CD4-positive, alpha-beta T cell treated with Interleukin-15 for 1 hour (primary cell): ENCODE measurements at places on chromosomes 4 and X.

GRCh38 chr4:85499573-85499972, 24.6 kb downstream of the ARHGAP24 start:
- DNase-seq = no peak

DNA sequence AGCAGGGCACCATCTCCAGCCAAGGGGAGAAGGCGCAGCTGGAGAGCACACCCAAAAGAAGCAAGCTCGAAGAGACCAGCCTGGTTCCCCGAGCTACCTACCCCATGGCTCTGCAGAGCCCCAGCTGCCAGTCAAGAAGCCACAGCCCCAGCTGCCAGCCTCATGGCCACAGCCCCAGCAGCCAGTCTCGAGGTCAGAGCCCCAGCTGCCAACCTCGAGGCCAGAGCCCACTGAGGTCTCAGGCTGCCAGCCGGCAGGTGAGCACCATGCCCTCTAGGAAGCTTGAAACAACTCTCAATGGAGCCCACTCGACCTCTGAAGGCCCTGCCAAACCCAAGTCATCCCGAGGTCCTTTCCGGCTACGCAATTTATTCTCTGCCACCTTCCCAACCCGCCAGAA, 27.0 kb upstream of the PRPS1 start:
- no peak for DNase-seq

DNA sequence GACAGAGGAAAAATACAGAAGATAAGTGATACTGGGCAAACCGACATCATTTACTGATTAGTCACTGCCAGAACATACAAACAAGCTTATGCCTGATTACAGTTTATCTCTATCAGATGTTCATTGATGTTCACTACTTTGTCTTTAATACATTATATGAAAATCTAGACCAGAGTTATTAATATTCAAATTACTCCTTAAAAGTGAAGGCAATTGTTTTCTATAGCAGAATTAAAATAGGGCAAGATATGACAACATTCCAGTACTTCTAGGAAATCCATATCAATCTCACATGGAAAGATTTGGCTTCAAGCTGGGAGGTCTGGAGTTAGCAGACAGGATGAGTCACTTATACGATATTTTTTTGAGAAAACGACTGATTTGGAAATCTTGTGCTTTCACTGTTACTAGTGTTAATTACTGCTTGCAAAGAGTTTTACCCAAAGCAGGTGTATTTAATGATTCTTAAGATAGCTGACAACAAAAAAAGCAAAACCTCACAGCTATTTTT, 31.8 kb downstream of the HPGD start:
- no peak for DNase-seq

DNA sequence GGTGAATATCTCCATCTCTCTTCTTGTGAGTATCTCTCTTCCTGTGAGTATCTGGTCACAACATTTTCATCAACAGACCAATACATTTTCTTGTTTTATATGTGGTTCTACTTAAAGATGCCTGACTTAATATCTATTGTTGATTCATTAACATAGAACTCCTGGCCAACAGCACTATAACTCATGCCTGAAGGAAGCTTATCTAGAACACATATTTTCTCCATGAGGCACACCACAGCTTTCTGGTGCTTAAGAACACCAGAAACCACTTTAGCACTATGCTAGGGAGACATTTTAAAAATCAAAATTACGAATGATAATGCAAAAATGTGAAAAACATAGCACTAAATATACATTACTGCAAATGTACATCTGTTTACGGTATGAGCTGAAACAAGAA, 190.4 kb downstream of the GABRB1 start:
- DNase-seq = no peak

DNA sequence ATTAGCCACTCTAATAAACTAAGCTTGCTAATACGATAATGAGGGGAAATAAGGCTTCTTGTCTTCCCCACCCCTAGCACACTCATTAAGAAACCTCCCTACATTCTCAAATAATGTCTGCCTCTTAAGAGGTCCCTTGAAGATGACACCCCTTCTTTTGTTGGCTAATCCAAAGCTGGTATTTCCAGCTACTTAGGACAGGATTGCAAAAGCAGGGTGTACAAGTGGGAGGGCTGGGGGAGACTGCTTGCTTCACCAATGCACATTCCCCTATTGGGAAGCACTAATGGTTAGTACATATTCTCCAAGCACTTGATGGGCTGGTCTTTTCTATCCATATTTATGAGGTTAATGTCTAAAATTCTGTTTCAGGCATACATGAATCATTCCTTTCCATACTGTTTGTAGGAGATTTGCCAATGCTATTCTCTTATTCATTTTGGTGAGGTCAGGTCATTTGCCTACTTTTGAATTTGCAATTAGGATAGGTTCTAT, 16.8 kb upstream of the TIMM8A start:
- DNase-seq = no peak
